Suppressor macrophage treated with lipopolysaccharide for 1 hour (primary cell): ENCODE measurements at places on chromosomes 7 and 10.

DNA sequence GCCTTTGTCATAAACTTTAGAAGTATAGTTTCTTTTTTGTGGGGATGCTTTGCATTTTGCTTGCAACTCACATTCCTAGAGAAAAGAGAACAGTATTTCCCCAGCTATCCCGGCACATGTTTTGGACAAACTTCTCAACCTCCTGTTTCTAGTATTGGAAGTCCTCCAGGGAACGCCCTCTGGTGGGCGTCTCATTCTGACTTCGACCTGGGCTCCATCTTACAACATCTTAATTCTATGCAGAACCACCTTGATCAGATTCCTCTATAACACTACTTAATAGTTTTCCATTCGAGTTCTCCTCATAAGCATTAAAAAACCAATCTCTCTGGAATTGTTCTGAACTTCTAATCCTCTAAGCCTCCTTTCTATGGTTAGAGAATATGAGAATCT is 139.5 kb upstream of the FZD8 start:
- DNase-seq, result peak; percentile 6

DNA sequence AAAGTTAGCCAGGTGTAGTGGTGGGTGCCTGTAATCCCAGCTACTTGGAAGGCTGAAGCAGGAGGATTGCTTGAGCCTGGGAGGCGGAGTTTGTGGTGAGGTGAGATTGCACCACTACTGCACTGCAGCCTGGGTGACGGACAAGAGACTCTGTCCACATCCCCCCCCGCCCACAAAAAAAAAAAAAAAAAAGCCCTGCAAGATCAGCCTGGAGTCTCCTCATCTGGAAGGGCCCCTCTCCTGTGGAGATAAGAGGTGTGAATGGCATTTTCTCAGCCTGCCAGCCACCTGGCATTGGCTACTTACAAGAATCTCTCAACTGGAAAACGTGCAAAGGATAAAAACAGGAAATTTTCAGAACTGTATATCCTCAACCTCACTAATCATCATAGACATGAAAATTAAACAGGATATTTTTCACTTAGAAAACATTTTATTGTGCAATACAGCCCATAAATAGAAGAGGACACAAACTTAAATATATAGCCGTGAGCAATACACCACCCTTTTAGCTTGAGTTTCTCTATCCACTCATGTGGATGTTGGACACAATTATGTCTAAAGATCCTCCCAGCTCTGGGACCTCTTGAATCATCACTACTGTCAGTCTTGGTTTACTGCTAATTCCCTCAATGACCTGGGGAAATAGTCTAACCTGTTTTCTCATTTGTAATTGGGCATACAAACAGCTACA is 11.3 kb upstream of the TSPAN15 start:
- DNase-seq, result peak; percentile 73

GRCh38 chr7:149879766-149880637 is 6.2 kb downstream of the ATP6V0E2 start:
- DNase-seq, result no peak

DNA sequence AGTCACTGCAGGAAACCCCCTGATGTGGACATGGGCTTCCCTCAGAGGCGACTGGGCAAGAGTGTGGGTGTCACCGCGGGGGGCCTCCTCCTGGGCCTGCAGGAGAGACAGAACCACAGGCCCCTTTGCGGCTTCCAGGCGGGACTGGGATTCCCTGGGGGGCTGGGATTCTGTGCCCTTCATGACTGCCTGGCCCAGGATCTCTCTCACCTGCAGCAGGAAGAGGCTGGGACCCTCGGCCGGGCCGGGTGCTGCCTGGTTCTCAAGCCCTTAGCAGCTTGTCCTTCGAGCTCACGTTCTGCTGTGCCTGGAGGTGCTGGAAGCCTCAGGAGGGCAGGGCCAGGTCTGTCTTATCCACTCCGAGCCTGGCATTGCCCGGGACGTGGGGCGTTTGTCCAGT is 11.8 kb downstream of the SUN1 start:
- DNase-seq, result no peak

DNA sequence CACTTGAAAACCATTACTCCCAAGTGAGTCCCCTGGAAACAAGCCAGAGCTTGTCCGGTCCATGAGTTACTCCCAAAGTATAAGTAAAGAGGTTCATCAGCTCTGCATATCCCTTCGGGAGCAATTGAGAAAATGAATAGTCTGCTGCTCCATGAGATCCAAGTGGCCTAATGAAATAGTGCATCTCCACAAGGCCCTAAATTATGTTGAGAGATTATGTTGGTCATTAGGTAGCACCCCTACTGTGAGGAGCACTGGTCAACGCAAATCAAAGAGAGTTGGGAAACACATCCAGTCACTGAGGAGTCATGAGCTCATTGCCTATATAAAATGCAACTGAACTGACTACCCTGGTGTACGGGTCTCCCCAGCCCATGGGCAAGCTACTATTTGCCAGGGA is 205.5 kb upstream of the AOAH start:
- DNase-seq, result no peak

DNA sequence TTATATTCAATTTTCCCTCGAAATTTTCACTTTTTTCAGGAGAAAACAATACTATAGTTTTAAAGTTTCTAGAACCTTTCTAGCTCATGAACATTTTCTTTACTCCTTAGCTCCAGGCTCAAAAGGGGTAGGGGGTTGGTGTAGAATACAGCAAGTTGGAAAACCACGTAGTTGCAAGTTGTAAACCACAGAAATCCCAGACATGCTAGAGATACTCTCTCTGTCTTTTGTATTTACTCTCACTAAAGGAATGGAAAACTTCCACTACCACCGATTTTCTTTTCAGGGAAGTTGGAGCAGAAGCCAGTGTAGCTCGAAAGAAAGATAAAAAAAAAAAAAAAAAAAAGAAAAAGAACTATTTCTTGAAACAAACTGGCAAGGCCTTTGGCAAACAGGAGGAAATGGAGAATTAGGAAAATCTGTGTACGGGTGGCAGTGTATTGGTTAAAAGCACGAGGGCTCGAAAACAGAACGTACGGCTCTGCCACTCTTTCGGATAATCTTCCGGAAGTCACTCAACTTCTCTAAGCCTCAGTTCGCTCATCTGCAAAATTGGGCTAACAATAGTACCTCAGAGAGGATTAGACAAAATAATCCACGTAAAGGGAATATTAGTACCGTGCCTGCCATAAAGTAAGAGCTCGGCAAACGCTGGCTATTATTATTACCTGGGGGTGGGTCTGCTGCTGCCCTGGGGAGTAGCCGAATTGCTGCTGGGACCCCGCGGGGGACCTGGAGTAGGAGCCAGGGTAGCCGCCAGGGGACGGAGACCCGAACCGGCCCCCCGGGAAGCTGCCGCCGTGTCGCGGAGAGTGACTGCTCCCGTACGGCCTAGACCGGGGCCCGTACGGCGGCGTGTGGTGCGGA is 628 bp downstream of the MPLKIP start:
- DNase-seq, result peak; percentile 27

DNA sequence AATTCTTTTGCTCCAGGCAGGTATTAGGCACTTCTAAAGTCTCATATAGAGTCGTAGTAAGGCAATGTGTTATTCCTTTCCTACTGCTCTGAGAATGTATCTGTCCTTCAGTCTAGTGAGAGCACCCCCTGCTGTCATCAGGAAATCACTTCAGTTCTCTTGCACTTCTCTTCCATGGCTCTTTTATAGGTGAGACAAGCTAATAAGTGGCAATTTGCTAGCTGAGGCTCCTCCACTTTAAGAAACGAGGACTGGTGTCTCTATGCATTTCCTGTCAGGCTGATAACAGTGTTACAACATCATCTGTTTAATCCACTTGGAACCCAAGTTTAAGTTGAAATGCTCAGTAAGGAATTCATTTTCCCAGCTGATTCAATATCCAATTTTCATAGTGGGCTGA is 350.6 kb downstream of the TFEC start:
- DNase-seq, result peak; percentile 36

DNA sequence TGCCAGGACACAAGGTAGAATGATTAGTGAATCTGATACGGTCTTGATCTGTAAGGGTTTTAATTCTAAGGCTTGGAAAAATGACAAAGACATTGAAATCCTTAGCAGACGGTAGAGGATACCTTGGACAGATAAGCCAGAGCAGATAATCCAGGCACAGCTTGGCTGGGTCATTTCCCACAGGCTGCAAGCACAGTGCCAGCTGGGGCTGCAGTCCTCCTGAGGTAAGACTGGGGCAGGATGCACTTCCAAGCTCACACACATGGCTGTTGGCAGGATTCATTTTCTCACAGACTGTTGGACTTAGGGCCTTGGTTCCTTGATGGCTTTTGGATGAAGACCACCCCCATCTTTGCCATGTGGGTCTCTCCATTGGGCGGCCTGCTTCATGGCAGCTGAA is 63.2 kb upstream of the BMPER start:
- no peak for DNase-seq

GRCh38 chr10:117345143-117345542 is 30.1 kb downstream of the PDZD8 start:
- peak; percentile 13 for DNase-seq

- DNase-seq, result no peak
Observed at GRCh38 chr10:34593930-34594329, 221.2 kb downstream of the PARD3 start.

GRCh38 chr10:60192946-60193345 is 196.7 kb downstream of the ANK3 start:
- no peak for DNase-seq

- peak; percentile 88 for DNase-seq
Observed at GRCh38 chr10:4067931-4068561, 283.0 kb upstream of the KLF6 start.

DNA sequence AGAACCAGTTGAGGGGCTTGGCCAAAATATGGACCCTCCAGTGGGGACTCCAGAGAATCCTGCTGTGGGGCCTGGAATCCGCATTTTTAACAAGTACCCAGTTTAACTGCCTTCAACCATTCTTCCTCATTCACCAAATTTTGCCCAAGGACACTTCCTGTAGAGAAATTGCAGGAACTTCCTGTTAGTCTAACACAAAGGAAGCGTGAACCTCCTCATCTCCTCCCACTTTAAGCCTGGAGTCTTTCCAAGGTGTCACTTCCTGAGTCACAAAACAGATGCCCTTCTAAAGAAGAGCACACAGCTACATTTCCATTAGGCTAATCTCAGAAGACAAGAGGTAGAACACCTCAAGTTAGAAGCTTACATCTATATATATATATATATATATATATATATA is 188.4 kb downstream of the PPP1R17 start:
- DNase-seq, result peak; percentile 45

DNA sequence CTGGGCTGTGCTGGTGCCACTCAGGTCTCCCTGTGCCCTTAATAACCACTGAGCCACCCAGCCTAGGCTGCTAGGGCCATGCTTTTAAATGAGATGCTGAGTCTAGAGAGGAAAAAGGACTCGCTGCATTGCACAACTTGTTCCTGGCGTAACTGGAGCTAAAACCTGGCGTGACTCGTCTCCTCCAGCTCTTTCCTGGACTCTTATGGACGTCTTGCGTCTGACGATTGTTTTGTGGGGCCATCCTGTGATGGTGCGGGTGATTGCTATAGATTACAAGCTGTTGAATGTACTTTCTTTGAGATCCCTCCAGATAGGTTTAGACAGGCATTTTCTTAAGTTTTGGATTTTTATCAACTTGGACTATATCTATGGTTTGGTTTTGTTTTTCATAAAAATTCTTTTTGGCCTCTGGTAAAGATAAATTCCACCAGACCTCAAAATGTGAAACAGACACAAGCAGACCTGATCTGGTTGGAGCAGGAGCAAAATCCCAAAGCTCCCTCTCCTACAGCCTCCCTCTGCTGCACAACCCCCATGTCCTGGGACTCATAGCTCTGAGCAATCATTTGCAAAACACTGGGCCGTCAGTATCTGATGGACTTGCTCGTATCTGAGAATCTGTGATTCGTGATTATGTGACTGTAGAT is 230.3 kb downstream of the ARHGAP12 start:
- no peak for DNase-seq

DNA sequence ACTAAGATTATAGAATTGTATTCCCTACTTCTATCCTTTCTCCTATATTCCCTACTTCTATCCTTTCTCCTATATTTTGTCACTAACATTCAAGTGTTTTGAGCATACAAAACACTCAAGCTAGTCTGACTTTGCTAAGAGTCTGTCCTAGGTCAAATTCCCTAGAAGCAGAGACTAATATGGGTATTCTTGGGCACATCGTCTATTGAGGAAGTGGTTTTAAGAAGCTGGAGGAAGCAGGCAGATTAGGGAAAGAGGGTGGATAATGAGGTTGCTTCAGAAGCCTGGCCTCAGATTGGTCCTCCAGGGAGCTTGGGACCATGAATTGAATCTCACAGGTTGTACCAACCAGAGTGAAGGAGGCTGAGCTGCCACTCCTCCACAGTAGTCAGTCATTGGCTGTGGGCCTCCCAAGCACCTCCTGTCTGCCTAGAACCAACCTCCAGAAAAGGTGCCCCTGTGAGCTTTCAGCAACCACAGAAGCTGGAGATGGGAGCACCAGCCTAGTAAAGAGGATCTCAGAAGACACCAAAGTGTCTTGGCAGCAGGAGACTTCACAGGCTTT is 295.9 kb upstream of the PHF14 start:
- no peak for DNase-seq

DNA sequence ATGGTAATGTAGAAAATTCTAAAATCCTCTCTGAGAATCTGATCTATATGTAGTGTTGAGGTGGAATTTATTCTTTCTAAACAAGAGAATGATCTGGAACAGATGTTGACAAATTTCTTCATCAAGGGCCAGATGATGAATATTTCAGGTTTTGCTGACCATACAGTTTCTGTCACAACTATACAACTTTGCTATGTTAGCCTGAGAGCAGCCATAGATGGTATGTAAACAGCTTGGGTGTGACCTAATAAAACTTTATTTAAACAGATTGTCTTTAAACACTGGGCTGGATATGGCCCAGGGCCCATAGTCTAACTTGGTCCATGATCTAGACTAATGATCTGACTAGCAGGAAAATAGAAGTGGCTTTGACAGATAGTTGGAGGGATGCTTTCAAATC is 213.6 kb upstream of the CELF2 start:
- DNase-seq, result no peak
